ENCODE measurements at places on chromosomes 7 and 10. TPM values are rescaled to one million over a fixed set of nuclear protein-coding genes. Genes with fewer than 3 reads are reported as not detected.

- no peak for DNase-seq
Observed at GRCh38 chr10:72503241-72503640, 122.6 kb downstream of the MICU1 start.

DNA sequence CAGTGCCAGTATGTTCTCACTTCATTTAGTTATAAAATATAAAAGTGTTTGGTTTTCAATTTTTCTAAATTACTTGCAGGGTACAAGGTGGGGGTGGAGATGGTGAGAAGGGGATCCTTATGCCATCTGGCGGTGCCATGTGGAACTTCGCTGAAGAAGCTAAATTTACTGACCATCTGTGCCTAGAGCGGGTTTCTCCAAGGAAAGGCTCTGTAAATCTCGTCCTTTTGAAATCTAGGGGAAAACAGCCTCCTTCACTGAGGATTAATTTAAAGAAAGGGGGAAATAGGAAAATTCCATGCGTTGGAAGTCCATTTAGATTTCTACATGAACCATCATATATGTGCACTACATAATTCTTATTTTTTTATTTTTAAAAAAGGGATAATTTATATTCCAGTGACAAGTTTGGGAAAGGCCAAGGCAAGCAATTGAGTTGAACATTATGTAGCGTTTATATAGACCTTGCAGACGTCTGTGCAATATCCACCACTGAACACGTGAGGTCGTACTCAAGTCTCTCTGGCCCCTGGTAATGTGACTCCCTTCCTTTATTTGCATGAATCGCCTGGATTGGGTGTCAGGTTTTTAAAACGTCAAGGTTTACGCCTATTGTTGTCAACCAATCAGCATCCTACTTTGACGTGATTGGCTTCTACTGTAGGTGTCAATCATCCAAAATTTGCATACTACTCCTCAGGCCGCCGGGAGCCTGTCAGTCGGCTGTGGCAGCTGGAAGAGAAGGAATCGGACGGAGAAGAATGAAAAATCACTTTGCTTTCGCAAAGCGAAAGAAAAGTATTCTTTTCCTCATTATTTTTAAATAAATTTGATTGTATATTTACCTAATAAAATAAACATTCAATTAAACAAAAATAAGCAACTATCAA, 297.1 kb upstream of the NFE2L3 start:
- no peak for DNase-seq

DNA sequence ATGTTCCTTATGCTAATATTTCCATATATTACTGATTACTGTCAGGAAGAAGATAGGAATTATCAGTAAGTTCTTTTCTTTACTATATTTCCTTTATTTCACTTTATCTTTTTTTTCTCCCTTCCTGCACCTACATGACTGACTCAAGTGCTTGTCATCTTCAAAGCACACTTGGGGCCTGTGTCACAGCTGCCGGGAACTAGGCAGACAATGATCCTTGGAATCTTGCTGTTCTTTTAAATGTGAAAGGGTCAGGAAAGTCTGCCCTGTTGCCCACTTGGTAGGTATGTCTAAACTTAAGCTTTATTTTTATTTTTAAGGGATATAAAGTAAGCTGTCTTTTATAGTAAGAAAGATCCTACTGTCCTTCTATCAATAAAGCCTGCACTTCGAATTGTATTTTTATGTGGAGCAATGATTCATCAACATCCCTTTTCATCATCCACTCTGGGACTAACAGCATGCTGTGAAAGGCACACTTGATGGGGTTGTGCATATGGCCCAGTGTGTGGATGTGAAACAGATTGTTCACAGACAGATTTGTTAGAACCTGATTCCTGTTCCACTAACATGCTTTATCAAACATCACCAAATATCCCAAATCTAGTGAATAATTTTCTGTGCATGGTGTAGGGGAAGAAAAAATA, 556.9 kb downstream of the DNAJB9 start:
- no peak for DNase-seq

GRCh38 chr7:10644849-10645248, 328.8 kb upstream of the PHF14 start:
- no peak for DNase-seq

DNA sequence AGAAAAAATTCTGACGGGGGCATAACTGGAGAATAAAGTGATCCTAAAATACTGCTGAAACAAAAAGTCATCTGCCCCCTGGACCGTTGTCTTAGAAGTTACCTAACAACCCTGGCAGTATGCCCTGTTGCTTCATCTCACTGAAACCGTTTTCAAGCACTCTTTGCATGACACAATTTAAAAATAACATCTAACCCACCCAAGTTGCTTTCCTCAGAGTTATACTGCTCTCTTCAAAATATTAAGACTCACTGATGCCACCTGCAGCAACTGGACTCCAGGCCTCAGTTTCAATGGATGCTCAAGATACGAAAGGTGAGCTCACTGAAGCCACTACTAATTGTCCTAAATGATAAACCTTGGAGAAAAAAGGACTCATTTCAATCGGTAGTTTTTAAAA, 57.4 kb downstream of the CDK6 start:
- DNase-seq: peak; percentile 69

Gene SFRP5
- total RNA-seq: 140 TPM

GRCh38 chr7:28371846-28372245, 40.5 kb upstream of the CREB5 start:
- no peak for DNase-seq

DNA sequence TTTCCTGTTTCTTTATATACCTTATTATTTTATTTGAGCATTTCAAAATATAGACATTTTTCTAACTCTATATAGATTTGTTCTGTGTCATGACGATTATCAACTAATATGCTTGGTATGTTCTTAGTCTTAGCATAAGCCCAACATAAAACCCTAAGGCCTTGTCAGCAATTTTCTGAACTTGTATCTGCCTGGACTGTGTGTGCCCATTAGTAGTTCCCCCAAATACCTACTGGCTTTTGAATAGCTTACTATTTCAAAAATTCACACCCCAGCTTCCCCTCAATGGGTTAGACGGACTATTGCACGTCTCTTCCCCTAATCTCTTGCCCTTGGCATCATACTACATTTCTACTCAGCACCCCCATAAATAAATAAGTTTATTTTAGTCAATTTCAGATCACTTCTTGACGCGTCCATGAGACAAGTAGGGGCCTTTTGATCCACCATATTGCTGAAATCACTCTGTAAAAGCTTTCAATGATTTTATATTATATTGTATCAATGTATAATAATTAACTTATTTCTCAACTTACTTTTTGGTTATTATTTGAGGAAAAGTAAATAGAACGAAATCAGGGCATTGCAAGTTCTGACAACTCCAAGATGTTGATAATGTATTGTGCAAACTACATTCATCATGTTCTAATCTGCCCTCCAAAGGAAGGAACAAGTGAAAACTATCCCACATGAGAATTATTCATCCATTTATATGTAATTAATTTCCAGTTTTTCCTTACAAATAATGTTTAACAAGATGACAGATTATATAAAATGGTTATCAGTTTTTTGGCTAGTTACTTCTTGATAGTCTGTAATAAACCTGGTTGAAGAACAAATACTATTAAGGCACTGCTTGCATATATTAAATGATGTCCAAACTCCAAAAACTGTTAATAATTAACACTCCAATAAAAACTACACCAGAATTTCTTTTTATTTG, 1.1 kb upstream of the AKR1C3 start:
- DNase-seq: no peak

GRCh38 chr10:65742906-65743305, 1182.9 kb upstream of the LRRTM3 start:
- DNase-seq: no peak

Measured in right atrium auricular region (tissue), 2 donors.